ENCODE measurements at places on chromosomes 7 and 10.

GRCh38 chr7:27873981-27874957 lies 134.3 kb downstream of the TAX1BP1 start:
- peak; percentile 31 for DNase-seq

- no peak for DNase-seq
These were observed 545.7 kb downstream of the LRMDA start for GRCh38 chr10:75977139-75977538.

- DNase-seq, result no peak
These were observed 477.0 kb upstream of the GALNT17 start for GRCh38 chr7:70654979-70655378.

DNA sequence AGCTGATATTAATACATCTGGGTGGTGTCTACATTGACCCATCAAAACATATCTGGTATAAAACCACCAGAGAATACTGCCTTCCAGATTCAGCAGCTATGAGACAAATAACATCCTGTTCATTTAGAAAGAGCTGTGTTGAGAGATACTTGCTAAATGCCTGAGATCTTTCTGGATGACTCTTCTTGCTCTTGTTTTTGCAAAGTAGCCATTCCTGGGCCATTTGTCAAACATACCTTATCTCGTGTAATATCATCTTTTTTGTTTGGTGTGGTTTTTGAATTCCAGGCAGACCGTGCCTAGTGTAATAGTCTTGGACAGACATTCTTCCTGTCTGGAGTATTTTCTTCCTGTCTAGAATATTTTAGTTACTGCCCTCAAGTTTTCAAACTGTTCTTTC lies 74.7 kb upstream of the PRR15 start:
- peak; percentile 97 for DNase-seq

DNA sequence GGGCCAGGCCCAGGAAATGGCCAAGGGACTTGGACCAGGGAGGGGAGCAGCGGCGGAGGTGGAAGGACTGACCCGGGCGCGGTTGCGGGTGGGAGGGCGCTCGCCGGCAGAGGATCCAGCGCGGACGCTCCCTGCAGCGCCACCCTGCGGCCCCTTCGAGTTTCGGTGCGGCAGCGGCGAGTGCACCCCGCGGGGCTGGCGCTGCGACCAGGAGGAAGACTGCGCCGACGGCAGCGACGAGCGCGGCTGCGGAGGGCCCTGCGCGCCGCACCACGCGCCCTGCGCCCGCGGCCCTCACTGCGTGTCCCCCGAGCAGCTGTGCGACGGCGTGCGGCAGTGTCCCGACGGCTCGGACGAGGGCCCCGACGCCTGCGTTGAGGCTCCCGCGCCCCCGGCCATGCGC lies 16.8 kb upstream of the ZNF467 start:
- DNase-seq, result no peak

Data from fibroblast of the aortic adventitia (primary cell).